Tibial nerve (tissue), 4 donors: ENCODE measurements at places on chromosomes 13 and 19. TPM values are rescaled to one million over a fixed set of nuclear protein-coding genes. Genes with fewer than 3 reads are reported as not detected.

GRCh38 chr19:13623716-13624710 is 117.7 kb upstream of the CACNA1A start:
- no peak for DNase-seq

GRCh38 chr13:52950436-52950956 is 78.1 kb upstream of the OLFM4 start:
- no peak for DNase-seq

DNA sequence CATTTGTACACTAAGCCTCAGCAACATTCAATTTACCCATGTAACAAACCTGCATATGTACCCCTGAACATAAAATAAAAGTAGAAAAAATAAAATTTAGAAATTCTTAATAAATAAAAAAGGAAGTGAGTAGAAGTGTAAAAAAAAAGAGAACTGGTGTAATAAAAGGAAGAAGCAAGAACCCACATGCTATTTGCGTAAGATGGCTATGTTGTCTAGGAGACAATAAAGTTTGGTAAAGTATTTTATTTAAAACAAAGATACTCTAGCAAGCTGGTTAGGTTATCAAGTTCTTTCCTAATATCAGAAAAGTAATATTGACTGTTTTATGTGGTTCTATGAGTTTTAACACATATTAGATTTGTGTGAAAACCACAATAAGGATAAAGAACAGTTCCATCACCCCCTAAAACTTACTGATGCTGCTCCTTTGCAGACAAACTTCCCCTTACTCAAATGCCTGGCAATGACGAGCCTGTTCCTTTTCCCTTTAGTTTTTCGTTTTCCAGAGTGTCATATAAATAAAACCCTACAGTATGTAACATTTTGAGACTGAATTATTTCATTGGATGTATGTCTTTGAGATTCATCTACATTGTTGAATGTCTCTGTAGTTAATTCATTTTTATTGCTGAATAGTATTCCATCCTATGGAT is 98.9 kb downstream of the TNFSF13B start:
- DNase-seq: no peak

GRCh38 chr19:6100284-6100915 is 9.9 kb downstream of the RFX2 start:
- DNase-seq: no peak

DNA sequence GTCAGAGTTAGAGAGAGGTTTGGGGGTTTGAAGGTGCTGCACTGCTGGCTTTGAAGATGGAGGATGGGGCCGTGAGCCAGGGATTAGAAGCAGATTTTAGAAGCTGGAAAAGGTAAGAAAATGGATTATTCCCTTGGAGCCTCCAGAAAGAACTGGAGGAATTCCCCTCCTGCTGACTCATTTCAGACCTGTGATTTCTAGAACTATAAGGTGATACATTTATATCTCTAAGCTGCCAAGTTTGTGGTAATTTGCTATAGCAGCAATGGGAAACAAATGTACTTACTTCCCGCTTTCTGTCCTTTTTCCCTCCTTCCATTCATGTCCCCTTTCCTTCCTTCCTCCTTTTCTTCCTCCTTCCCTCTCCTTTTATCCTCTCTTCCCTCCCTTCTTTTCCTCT is 78.5 kb upstream of the PCDH8 start:
- no peak for DNase-seq

DNA sequence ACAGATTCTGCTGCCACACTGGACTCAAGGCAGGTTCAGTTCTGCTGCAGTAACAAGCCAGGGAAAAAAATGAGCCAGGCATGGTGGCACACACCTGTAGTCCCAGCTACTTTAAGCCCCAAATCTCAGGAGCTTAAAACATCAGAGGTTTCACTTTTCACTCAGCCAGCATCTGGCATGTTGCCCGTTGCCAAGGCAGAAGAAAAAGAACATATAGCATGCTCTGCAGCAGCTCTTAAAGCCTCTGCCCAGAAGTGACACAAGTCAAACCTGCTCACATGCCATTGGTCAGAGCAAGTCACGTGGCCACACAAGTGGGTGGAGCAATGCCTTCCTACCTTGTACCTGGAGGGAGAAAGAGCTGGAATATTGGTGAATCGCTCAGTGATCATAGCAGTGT is 14.7 kb upstream of the ADGRE5 start:
- DNase-seq: peak; percentile 64

The ZNF154 gene
- 2.0 TPM for total RNA-seq

The ZNF208 gene
- 3.9 TPM for total RNA-seq

The ZNF568 gene
- 12.5 TPM for total RNA-seq

The IRGQ gene
- 24.3 TPM for total RNA-seq

The POU4F1 gene
- not detected for total RNA-seq

The FSTL3 gene
- total RNA-seq: 582 TPM

The GRIK5 gene
- total RNA-seq: 3.1 TPM

The DLL3 gene
- not detected for total RNA-seq
